ENCODE measurements at places on chromosomes 4 and X. TPM values are rescaled to one million over a fixed set of nuclear protein-coding genes. Genes with fewer than 3 reads are reported as not detected.
A peak's percentile ranks its signal among the peaks of the same experiment; 100 is the strongest.

Gene GNPDA2
- 14.2 TPM for total RNA-seq

Gene ADH1C
- total RNA-seq, result not detected

Gene ZFP92
- total RNA-seq, result 0.74 TPM

Gene MAGEA12
- total RNA-seq, result not detected

Gene RS1
- not detected for total RNA-seq

Gene NUDT10
- 0.95 TPM for total RNA-seq

Gene CT45A3
- not detected for total RNA-seq

Gene RASL11B
- not detected for total RNA-seq

Gene YIPF7
- not detected for total RNA-seq

Gene OTUD6A
- not detected for total RNA-seq

Gene MSL3
- total RNA-seq, result 72.4 TPM

DNA sequence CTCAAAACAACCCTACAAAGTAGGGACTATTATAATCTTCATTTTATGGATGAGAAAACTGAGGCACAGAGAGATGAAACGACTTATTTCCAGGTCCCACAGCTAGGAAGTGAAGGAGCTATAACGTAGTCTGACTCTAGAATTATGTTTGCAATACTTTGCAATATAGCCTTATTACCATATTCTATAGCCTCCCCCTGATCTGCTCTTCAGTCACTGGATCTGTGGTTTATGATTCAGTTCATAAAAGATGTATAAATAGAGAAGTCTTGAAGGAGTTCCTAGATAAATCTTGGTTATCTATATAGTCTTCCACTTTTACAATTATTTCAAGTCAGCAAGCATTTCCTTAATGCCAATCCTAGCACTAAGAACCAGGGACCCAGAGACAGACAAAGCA is 57.5 kb downstream of the OPHN1 start:
- H3K27me3 ChIP-seq, result no peaks in the 10 kb centered on the region
- no peak for DNase-seq
- no peaks in the 10 kb centered on the region for H3K4me1 ChIP-seq
- no peak overlapping the region for H3K4me3 ChIP-seq

DNA sequence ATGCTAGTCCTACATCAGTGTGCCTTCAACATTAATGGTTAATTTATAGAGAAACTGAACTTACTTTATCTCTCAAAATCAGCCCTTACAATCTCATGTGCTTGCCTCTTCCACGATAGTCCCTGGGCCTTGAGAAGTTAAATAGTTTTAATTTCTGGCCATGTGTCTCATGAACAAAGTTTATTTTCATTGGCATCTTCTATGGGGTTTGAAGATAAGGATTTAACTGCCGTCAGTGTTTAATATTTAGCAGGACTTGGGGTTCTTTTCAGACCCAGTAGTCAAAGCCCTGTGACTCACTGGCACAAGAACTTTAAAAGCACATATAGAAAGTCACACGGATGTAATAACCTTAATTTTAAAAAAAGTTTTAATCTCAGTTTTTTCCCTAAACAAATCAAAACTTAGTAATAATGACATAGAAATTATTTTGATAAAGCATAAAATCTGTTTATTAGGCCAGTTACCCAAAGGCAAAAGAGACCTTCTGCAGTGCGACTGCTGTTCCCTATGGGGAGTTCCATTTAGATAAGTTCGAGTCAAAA is 10.1 kb upstream of the MPP1 start:
- peaks cover 2% of the 10 kb centered on the region for H3K27me3 ChIP-seq
- H3K4me1 ChIP-seq, result no peaks in the 10 kb centered on the region
- H3K27ac ChIP-seq, result no peak overlapping the region
- no peaks in the 10 kb centered on the region for H3K36me3 ChIP-seq
- DNase-seq, result no peak

DNA sequence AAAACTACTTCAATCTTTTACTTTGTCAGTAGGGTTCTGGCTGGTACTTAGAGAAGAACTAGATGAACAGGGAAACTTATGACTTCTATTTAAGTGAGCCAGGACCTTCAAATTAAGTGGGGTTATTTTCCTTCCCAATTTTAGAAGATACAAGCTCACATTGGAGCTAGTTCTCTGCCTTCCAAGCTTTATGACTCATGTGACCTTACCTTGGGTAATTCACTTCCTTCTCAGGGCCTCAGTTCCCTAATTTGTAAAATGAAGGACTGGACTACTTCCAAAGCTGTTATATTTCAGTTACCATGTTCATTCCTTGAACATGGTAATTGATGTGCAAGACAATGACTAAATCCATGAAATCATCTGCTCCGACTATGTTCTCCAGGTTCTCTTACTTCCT is 32.0 kb upstream of the DCX start:
- no peaks in the 10 kb centered on the region for H3K4me1 ChIP-seq
- H3K36me3 ChIP-seq, result no peaks in the 10 kb centered on the region
- peaks cover 10% of the 10 kb centered on the region for H3K27me3 ChIP-seq
- no peak overlapping the region for H3K27ac ChIP-seq
- DNase-seq, result no peak

DNA sequence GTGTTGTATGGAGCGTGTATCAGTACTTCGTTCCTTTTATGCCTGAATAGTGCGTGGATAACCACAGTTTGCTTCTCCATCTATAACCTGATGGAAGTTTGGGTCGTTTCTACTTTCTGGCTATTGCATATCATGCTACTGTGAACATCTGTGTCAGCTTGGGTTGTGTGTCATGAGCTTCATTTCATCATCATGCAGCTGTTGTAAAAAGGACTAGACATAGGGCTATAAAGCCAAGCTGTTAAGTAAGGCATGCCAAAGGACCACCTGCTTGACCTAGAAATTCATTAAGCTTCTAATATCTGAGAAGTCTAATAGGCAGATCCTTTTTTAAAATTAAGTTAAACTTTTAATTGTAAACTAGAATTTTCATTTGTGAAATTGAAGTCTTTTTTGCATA is 18.4 kb downstream of the SMS start:
- peaks cover 59% of the 10 kb centered on the region for H3K4me1 ChIP-seq
- no peak overlapping the region for H3K27ac ChIP-seq
- no peaks in the 10 kb centered on the region for H3K27me3 ChIP-seq
- H3K4me3 ChIP-seq, result no peak overlapping the region

- H3K27ac ChIP-seq, result no peak overlapping the region
- no peak for DNase-seq
- H3K27me3 ChIP-seq, result no peaks in the 10 kb centered on the region
- no peak overlapping the region for H3K4me3 ChIP-seq
- no peaks in the 10 kb centered on the region for H3K4me1 ChIP-seq
- no peaks in the 10 kb centered on the region for H3K36me3 ChIP-seq
Measured at GRCh38 chr4:19260346-19260745, 991.4 kb upstream of the SLIT2 start.

- no peaks in the 10 kb centered on the region for H3K4me1 ChIP-seq
- no peak overlapping the region for H3K27ac ChIP-seq
- no peaks in the 10 kb centered on the region for H3K36me3 ChIP-seq
- peaks cover 1% of the 10 kb centered on the region for H3K27me3 ChIP-seq
Measured at GRCh38 chr4:101599620-101600019, 190.9 kb upstream of the BANK1 start.

GRCh38 chrX:71109051-71109450 is 2.3 kb downstream of the IL2RG start:
- H3K27me3 ChIP-seq, result no peaks in the 10 kb centered on the region
- peaks cover 50% of the 10 kb centered on the region for H3K4me1 ChIP-seq
- peak overlapping the region; percentile 93 for H3K4me3 ChIP-seq
- H3K36me3 ChIP-seq, result peaks cover 60% of the 10 kb centered on the region
- DNase-seq, result no peak

GRCh38 chr4:152115794-152116193 is 355.0 kb upstream of the GATB start:
- DNase-seq, result peak; percentile 65
- peak overlapping the region; percentile 56 for H3K4me3 ChIP-seq
- H3K27me3 ChIP-seq, result no peaks in the 10 kb centered on the region
- H3K4me1 ChIP-seq, result peaks cover 56% of the 10 kb centered on the region
- peak overlapping the region; percentile 83 for H3K27ac ChIP-seq

GRCh38 chrX:124263743-124264142 is 68.7 kb upstream of the TEX13D start:
- no peak overlapping the region for H3K4me3 ChIP-seq
- no peaks in the 10 kb centered on the region for H3K27me3 ChIP-seq
- H3K27ac ChIP-seq, result no peak overlapping the region
- peaks cover 10% of the 10 kb centered on the region for H3K4me1 ChIP-seq

DNA sequence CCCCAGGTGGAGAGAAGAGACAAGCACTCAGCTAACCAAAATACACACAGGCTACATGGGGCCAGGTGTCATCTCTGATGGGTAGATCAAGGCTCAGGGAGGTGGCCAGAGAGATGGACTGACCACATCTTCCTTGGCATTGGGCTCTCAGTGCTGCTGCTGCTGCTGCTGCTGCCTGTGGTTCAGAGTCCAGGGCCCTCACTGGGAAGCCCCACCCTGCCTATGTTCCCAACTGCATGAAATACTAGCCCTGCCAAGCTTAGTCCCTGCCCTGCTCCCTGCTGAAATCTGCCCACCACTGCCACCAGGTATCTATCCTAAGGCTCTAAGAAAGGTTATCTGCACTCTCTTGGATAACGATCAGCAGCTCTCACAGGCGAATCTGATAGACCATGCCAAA is 118.7 kb downstream of the EFHC2 start:
- no peaks in the 10 kb centered on the region for H3K36me3 ChIP-seq
- DNase-seq, result no peak
- H3K4me3 ChIP-seq, result no peak overlapping the region
- H3K4me1 ChIP-seq, result peaks cover 3% of the 10 kb centered on the region
- H3K27me3 ChIP-seq, result no peaks in the 10 kb centered on the region

DNA sequence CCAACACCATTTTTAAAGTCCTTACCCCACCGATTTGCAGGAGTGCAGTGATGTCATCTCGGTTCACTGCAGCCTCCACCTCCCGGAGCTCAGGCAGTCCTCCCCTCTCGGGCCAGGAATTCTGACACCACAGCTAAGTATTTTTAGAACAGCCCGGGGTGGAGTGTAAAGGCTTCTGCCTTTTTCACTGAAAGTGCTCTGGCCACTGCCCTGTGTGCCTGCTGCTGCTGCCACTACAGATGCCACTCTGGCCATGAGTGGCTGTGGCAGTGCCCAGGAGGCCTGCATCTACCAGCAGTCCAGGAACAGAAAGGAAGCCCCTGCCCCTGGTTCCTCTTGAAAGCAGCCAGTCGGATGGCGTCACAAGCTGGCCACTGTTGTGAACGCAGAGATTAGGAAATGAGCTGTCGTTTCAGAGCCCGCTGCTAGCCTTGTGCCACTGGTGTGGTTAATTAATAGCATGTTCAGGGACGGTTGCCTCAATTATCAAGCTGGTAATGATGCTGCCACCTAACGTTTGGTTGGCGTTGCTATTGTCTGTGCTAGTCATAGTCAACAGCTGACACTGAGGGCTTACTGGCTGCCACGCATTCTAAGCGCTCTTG is 23.6 kb upstream of the TBC1D14 start:
- no peaks in the 10 kb centered on the region for H3K27me3 ChIP-seq
- no peak overlapping the region for H3K4me3 ChIP-seq
- no peaks in the 10 kb centered on the region for H3K4me1 ChIP-seq

- no peak for DNase-seq
- H3K36me3 ChIP-seq, result no peaks in the 10 kb centered on the region
- no peak overlapping the region for H3K4me3 ChIP-seq
- no peaks in the 10 kb centered on the region for H3K27me3 ChIP-seq
Measured at GRCh38 chrX:12443534-12444098, 305.3 kb downstream of the FRMPD4 start.

- DNase-seq, result no peak
- H3K4me1 ChIP-seq, result peaks cover 2% of the 10 kb centered on the region
Measured at GRCh38 chrX:2463973-2464676, 36.7 kb downstream of the DHRSX start.

DNA sequence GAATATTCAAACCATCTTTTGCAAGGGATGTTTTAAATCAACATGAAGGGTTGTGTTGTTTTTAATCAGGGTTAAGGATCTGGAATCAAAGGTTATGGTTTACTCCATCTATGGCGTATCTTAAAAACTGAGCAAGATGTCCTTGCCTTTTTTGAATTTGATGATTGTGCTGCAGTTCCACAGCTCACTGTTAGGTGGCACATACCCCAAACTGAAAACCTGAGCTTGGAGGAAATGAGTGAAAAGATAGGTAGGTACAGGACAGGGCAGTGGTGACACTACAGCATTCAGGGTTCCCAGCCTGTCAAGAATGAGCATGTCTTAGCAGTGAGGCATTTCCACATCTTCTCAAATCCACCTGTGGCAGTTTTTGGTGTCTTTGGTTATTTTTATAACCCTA is 13.1 kb upstream of the EOLA1 start:
- H3K4me3 ChIP-seq, result no peak overlapping the region
- H3K27ac ChIP-seq, result no peak overlapping the region
- peaks cover 2% of the 10 kb centered on the region for H3K36me3 ChIP-seq
- DNase-seq, result peak; percentile 47

- peaks cover 7% of the 10 kb centered on the region for H3K4me1 ChIP-seq
- peaks cover 2% of the 10 kb centered on the region for H3K36me3 ChIP-seq
- peaks cover 15% of the 10 kb centered on the region for H3K27me3 ChIP-seq
- H3K27ac ChIP-seq, result no peak overlapping the region
Measured at GRCh38 chr4:170025523-170026252, 507 bp downstream of the MFAP3L start.

GRCh38 chr4:147617173-147617840 is at the start of gene TMEM184C:
Gene TMEM184C, plus strand, starts transcription at chr4:147617397. Its CDS starts 560 bp downstream, at chr4:147617957.
- no peaks in the 10 kb centered on the region for H3K27me3 ChIP-seq
- peak; percentile 100 for DNase-seq
- peaks cover 23% of the 10 kb centered on the region for H3K4me1 ChIP-seq
- H3K4me3 ChIP-seq, result peak within 1 kb of the TSS; percentile 89
- H3K36me3 ChIP-seq, result peaks cover 9% of the 10 kb centered on the region

- DNase-seq, result no peak
- no peaks in the 10 kb centered on the region for H3K4me1 ChIP-seq
- no peaks in the 10 kb centered on the region for H3K27me3 ChIP-seq
- H3K27ac ChIP-seq, result no peak overlapping the region
- peaks cover 8% of the 10 kb centered on the region for H3K36me3 ChIP-seq
Measured at GRCh38 chr4:17876943-17877342, 66.2 kb downstream of the NCAPG start.

DNA sequence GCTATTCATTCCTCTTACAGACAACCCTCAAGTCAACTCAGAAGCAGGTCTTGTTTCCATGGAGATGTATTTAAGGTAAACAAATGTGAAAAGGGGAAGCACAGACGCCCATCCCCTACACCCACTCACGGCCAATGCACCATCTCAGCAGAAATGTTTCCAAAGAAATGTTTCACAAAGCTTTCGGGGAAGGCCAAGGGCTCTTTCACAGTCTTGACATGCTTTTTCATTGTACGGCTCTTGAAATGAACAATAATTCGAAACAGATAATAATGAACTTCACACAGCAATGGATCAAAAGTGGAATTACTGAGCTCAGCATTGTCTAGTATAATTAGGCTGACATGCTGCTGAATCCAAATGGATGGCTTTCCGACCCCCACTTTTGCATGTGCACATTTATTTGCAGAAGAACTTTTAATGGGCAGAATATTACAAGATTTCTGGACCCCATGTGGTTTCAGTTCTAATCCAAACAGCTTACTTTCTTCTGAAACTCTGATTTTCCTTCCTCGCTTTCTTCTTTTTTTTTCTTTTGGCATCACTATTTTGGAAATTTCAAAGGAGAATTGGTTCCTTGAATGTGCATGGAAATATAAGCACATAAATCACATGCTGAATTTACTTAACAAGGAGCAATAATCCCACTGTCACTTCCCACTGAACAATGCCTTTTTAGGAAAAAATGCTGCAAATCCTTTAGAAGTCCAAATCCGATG is 160.9 kb downstream of the SMIM20 start:
- peak overlapping the region; percentile 85 for H3K27ac ChIP-seq
- H3K4me3 ChIP-seq, result no peak overlapping the region
- H3K4me1 ChIP-seq, result peaks cover 69% of the 10 kb centered on the region
- peaks cover 5% of the 10 kb centered on the region for H3K36me3 ChIP-seq

Data from activated naive CD4-positive, alpha-beta T cell treated with anti-CD3 and anti-CD28 coated beads for 36 hours (primary cell).